Jurkat, Clone E6-1 (cell line): ENCODE measurements at places on chromosomes 7 and 10.

DNA sequence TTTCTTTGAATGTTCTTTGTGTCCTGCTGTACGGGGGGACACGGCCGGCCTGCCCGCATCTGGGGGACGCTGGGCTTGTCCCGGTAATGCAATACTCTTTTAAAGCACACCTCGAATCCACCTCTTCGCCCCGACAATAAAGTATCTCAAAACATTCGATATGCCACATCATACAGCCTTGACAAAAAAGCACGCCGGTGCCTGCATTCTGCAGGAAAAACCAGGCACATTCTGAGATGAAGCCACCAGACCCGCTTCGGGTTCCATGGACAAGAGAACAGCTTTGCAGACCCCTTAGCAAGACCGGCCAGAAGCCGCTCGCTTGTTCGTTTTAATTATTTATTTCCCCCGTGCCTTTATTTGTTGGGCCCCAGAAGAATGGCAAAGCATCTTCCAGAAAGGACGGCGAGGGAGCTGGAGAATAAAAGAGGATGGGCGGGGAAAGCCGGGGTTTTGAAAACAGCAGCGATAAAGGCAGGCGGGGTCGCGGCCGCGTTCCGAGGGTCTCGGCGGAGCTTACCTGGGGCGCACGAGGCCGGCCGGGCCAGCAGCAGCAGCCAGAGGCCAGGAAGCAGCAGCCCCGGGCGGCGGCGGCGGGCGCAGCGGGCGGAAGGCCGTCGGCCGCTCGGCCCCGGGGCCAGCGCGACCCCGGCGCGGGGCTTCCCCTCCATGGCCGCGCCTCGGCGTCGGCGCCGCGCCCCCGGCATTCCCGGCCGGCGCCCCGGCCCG, 462 bp downstream of the KIAA1549 start:
- DNase-seq, result no peak

DNA sequence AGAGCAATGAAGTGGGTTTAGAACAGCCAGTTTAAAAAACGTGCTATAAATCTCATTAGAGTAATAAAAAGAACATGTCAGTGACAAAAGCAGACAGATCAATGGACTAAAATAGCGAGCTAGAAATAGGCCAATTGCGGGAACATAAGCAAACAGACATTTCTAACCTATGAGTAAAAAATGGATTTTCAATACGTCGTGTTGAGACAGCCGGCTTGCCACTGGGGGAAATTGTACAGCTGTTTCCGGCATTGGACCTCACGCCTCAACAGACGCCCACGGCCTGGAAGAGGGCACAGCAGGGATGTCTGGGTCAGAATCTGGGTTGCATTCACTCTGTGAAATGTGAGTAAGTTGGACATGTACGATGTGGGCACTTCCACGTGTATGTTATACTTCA, 92.9 kb downstream of the SVOPL start:
- DNase-seq, result no peak

DNA sequence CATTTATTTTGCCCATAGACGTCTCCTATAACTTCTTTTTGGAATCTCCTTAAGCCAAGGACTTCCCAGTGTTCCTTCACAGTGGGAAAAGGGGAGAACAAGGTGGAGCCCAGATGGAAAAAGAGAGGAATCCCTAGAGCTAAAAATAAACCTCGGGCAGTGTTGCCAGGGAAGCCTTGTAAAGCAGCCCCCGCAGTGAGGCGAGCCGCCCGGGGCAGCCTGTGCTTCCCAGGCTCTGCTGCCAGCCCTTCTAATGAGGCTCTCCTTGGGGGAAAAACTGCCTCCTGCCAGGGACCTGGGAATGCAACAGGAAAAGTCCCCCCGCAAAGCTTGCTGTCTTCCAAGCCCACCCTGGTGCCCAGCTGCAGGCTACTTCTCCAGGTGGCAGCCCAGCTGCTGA, 71.7 kb downstream of the SH3PXD2A start:
- no peak for DNase-seq

DNA sequence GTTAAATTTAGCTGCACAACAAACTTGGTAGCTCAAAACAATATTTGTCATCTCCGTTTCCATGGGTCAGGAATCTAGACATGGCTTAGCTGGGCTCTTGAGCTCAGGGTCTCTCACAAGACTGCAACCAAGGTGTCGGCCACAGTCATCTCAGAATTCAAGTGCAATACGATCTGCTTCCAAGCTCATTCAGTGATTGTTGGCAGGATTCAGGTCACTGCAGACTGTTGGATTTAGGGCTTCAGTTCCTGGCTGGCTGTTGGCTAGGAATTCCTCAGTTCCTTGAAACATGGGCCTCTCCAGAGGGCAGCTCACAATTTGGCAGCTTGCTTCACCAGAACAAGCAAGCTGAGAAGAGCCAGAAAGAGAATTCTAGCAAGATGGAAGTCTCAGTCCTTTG, 17.5 kb upstream of the CHST3 start:
- no peak for DNase-seq

- DNase-seq, result no peak
Observed at GRCh38 chr7:55977831-55978230, 13.4 kb downstream of the NIPSNAP2 start.

- peak; percentile 51 for DNase-seq
Observed at GRCh38 chr10:31194986-31195385, 124.0 kb upstream of the ZEB1 start.

GRCh38 chr10:26468291-26468690, 30.1 kb downstream of the APBB1IP start:
- no peak for DNase-seq

- DNase-seq, result no peak
Observed at GRCh38 chr7:106031300-106032035, 68.4 kb downstream of the CDHR3 start.

GRCh38 chr10:30820261-30820991, 190.9 kb upstream of the LYZL2 start:
- no peak for DNase-seq
